NCI-H187 (cell line): ENCODE measurements at places on chromosomes 5 and 9.

- DNase-seq = no peak
These were observed 1298.8 kb upstream of the CDH6 start for GRCh38 chr5:29894668-29895067.

DNA sequence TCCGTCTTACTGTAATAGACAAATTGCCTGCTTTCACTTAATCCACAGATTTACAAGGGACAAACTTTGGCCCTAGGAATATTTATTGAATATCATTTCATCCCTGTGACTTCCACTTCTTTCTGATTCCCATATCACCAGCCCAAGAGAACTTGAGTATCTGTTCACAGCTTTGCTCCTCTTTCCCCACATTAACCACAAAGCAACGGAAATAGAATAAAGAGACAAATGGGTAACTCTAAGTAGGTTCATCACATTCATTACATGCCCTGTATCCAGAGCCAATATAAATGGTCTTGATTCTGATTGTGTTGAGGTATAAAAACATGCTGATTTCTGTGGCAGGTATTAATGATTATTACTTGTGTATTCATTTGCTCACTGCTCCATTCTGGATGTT lies 41.9 kb downstream of the TMEM252 start:
- no peak for DNase-seq

DNA sequence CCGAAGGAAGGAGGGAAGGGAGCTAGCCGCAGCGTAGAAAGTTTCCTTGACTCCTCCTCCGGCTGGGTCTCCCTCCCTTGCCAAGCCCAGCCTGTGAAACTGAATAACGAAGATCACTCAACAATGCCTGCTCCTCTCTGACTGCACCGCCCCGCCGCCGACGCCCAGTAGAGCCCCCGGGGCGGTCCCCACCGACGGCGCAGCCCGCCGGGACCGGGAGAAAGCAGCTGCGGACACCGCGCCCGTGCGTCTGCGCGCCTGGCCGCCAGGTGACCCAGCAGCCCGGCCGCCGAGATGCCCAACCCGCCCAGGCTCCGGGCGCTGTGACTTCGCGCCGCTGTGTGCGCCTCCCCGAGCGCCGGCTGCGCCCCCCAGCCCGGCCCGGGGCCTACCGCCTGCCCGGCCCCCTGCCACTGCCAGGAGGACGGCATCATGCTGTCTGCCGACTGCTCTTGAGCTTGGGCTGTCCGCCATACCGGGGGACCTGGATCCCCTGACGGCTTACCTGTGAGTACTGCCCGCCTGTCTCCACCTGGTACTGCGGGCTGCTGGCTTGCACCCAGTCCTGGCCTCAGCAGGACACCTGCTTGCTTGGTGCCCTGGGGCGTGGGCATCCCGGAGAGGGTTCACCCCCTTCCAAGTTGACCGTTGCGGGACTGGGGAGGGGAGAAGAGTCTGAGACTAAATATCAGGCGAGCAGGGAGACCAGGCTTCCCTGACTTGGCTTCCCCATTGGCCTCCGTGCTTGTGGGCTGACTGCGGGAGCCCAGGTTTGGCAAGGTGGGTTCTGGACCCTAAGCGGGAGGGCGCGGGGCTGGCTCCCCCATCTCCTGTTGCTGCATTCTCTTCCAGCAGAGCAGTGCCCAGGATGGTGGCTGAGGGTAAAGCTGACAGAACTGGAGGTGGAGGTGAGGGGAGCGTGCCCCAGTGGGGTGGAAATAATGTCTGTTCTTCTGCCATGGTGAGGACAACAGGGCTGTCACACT lies 26.2 kb upstream of the SPTLC1 start:
- no peak for DNase-seq

DNA sequence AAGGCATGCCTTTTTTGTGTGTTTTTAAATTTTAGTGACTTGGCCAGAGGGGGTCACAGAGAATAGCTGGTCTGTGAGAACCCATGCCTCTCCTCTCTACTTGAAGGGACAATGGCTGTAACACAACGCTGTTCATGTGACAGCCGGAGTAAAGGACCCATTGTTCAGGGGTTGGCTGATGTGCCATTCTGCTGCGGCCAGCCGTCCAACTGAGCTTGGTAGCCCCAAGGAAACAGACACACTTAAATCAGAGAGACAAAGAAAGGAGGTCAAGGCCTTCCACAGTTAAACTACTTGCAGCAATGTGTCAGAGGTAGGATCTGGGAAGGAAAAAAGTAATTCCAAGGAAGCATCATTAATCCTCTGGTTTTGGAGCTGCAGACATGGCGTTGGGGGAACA lies 8.1 kb downstream of the MEGF10 start:
- DNase-seq = no peak

- DNase-seq = no peak
These were observed 129.1 kb upstream of the SPRY4 start for GRCh38 chr5:142453932-142454331.

DNA sequence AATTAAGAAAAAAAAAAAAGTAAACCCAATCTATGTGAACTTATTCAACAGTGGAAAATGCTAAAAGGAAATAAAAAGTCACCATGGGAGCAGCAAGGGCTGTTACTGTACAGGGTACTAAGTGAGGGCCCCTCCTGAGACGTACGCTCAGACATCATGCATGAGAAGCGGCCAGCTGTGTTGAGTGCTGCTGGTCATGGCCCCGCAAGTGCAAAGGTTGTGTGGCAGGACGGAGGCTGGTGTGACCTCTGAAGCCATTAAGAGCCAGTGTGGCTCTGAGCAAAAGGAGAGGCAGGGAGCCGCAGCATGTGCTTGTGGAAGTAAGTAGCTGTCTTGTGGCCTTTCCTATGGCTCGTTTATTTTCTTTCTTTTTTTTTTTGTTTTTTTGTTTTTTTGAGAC lies 3.1 kb upstream of the ZNF79 start:
- DNase-seq = no peak

DNA sequence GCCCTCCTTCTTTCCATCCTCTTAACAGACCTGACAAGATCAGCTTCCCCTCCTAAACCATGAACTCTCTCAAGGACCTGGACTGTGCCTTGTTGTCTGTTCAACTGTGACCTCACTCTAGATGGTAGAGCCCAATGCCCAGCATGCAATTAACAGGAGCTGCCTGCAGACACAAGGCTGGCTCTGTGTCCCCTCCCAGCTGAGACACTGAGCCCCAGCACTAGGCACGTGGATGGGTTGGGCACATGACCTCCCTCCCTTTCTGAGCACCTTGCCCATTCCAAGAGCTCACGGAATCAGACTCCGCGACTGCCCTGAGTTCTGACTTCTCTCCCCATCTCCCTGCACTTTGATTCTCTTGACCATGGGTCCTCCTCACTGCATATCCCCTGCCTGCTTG lies 93.5 kb upstream of the LRRTM2 start:
- no peak for DNase-seq

DNA sequence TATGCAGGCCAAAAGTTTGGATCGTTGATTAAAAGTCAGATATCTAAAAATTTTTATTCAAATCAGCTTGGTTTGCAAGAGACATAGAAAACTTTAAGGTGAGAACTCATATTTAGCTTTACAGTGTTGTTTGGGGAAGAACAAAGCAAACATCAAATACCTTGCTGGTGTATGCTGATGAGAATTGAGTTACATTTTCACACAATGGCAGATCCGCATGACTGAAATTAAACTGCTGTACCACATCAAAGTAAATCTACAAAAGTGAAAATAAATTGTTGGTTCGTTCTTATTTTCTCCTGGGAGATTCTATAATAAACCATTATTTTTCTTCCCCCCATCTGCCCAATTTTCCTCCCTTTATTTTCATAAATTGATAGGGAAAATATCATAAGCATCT lies 198.2 kb upstream of the PCSK5 start:
- DNase-seq = no peak

DNA sequence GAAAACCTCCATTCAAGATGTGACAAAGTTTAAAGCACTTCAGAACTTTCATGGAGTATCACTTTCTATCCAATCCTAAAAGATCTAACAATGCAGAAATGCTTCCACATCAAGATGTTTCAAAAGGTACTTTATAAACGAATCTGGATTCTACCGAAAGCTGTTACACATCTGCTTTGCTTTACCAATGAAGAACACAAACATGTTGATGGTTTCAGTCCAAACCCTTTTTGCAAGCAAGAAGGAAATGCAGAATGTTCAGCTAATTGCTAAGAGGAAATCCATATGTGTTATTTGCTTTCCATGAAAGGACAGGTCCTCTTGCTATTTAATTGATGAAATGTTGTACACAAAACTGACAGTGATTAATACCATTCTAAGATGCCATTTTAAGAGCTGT lies 419.6 kb downstream of the EFNA5 start:
- no peak for DNase-seq

DNA sequence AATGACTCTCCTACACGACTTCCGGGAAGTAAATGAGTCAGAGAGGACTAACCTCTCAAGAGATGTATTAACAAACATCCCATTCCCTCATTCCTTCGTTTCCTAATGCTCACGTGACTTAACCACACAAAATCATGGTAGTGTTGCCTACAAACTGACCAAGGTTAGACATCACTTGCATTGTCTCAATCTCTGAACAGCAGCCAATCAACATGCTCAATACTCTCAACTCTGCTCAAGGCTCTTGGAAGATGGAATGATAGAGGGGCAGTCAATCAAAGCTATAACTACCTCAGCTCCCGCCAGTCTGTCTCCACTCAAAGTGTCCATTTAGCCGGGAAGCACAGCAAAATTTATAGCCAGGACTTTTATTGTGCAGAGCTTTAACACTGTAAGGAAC lies 143.8 kb upstream of the PIK3R1 start:
- DNase-seq = no peak

- no peak for DNase-seq
These were observed 81.9 kb downstream of the ISL1 start for GRCh38 chr5:51465165-51465564.

DNA sequence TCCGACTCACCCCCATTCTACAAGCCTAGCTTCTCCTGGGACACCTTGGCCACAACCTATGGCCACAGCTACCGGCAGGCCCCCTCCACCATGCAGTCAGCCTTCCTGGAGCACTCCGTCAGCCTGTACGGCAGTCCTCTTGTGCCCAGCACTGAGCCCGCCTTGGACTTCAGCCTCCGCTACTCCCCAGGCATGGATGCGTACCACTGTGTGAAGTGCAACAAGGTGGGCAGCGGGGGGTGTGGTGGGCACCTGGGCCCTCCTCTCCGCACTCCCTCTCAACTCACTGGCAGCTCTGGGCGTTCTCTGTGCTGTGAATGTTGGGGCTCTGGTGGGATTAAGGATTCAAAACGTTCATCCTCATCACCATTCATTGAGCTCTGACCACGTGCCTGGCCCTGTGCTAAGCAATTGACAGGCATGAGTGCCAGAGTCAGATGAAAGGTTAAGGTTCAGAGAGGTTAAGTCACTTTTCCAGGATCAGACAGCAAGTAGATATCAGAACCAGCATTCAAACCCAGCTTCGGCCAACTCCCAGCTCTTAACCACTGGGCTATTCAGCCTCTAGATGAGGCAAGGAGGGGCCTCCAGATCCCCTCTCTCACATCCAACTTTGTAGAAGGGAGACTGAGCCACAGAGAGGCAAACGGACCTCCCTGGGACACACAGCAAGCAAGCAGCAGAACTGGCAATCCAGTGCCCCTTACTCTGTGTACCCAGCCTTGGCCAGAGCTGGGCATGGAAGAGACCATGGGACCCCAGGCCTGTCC lies 9.9 kb downstream of the GFI1B start:
- DNase-seq = no peak

DNA sequence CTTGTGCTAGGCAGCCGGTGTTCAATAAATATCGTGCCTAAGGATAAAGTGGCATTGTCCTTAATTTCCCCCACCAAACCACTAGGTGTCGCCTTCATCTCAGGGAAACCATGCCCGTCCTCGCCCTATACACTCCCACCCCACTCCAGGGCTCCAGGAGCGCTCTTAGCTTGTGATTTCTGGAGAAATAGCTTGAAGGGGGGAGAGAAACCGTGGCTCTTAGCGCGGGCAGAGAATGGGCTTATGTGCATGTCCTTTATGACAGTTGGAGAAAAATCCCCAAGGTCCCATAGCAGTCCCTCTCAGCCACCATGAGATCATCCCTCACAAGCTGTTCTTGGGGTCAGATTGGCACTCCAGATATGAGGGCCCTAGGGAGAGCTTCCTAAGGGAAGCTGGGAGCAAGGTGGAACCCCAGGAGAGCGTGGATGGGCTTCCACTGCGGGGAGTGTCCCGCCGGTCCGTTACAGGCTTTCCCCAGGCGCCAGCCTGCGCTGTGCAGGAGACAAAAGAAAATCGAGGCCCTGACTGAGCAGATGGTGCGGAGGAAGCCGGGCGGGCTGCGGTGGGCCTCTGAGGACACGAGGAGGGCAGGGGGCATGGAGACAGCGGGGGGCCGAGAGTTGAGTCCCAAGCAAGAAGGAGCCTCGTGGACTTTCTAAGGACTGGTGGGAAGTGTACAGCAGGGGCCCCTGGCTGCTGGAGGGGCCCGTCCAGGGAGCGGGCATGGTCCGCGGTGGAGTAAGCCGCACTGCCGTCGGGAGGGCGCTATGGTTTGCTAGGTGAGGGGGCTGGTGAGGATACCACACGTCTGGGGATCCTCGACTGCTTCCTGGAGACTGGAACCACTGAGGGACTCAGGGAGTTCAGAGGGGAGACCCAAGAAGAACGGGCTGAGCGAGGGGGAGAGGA lies 750 bp upstream of the NPR2 start:
- DNase-seq = no peak

GRCh38 chr5:175750511-175750931 lies 92.7 kb downstream of the HRH2 start:
- DNase-seq = no peak

DNA sequence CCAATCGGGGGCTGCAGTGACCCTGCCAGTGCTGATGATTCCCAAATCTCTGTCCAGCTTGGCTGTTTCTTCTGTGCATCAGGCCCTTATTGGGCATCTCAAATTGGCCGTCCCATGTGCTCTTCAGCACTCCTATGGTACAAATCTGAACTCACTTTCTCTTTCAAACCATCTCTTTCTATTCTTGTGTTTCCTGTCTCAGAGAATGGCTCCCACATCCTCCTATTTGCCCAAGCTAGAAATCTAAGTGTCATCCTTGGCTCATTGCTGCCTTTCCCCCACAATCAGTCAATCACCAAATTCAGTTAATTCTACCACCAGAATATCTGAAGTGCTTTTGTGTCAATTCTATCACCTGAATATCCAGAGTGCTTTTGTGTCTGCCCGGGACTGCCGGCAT lies 336.6 kb downstream of the CWC27 start:
- DNase-seq = no peak

- DNase-seq = no peak
These were observed 16.4 kb upstream of the ADAMTSL1 start for GRCh38 chr9:18457510-18457909.
